ENCODE measurements at places on chromosomes 5 and 9. TPM values are rescaled to one million over a fixed set of nuclear protein-coding genes. Genes with fewer than 3 reads are reported as not detected.

The S1PR3 gene
- 29.4 TPM for total RNA-seq

The NEUROG1 gene
- not detected for total RNA-seq

The TPD52L3 gene
- not detected for total RNA-seq

The PCDHGB3 gene
- total RNA-seq, result 0.74 TPM

The CCL27 gene
- total RNA-seq, result 0.67 TPM

The RPL12 gene
- total RNA-seq, result 2,640 TPM

The PCDHA12 gene
- total RNA-seq, result 5.9 TPM

The WWC1 gene
- 6.3 TPM for total RNA-seq

DNA sequence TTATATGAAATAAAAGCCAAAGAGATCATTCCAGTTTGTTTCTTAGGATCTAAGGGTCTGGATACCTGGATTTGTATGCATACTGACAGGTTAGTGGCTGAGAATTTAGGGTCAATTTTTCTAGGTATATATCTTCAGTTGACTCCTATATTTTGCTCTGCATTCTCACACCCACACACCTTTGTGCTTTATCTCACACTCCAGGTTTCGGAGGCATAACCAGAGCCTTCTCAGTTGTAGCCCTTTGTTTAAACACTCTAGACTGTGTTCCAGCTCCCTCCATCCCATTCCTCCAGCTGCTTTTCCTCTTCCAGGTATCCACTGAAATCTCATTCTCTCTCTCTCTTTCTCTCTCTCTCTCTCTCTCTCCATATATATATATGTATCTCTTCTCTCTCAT is 10.6 kb upstream of the MOCS2 start:
- no peaks in the 10 kb centered on the region for H3K36me3 ChIP-seq
- DNase-seq, result no peak
- H3K4me3 ChIP-seq, result no peak overlapping the region
- no peaks in the 10 kb centered on the region for H3K27me3 ChIP-seq
- H3K4me1 ChIP-seq, result no peaks in the 10 kb centered on the region

DNA sequence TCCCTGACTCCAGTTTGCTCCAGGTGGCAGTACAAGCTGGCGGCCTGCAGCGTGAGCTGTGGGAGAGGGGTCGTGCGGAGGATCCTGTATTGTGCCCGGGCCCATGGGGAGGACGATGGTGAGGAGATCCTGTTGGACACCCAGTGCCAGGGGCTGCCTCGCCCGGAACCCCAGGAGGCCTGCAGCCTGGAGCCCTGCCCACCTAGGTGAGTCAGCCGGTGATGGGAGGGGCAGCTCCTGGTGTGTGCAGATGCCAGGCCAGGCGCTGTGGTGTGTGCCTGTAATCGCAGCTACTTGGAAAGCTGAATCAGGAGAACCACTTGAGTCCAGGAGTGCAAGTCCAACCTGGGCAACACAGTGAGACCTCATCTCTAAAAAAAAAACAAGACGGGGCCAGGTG is 10.0 kb upstream of the CACFD1 start:
- no peak overlapping the region for H3K27ac ChIP-seq
- no peak overlapping the region for H3K4me3 ChIP-seq
- H3K27me3 ChIP-seq, result no peaks in the 10 kb centered on the region
- no peaks in the 10 kb centered on the region for H3K4me1 ChIP-seq
- no peaks in the 10 kb centered on the region for H3K36me3 ChIP-seq

DNA sequence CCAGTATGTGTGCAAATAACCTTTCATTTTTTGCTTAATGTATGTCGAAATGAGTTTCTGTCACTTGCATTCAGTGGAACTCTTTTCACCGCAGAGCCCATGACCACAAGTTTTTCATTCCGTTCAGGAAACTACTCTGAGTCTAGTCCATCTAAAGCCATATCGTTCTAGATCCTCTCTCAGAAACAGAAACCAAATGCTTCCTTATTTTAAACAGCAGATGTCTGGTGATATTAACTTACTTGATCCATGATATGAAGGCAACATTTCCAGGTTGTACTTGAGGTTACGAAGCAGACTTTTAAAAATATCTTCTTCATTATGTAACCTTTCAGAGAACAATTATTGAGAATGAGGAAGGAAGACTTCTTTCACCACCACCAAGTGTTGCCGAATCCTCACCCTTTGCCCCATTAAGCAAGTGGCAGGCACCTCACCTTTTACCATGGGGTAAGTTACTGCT is 72.4 kb upstream of the GNAQ start:
- peaks cover 7% of the 10 kb centered on the region for H3K4me1 ChIP-seq
- no peak overlapping the region for H3K27ac ChIP-seq
- no peaks in the 10 kb centered on the region for H3K27me3 ChIP-seq
- no peaks in the 10 kb centered on the region for H3K36me3 ChIP-seq

DNA sequence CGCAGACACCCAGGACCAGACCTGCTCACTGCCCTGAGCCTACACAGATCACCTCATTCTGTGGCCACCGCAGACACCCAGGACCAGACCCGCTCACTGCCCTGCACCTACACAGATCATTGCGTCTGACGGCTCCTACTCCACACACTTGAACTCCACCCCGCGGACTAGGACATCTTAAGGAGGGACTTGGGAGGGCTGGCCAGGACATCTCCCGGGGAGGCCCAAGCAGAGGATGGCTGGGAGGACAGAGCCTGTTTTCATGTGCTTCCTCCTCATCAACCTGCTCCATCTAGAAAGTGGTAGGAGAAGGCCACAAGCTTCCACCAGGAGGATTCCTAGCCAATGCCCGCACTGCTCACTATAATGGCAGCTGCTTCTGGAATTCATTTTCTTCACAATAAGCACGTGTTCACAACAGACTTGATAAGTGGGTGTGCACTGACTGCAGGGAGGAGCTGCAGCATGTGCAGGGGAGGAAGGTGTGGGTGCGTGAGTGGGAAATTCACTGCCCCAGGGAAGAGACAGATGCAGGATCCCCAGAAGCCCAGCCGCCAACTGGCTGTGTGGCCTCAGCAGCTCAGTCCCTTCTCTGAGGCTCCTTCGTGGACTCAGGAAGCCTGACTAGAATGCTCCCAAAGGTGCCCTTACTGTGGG is 64.8 kb downstream of the AK8 start:
- no peak for DNase-seq
- H3K27me3 ChIP-seq, result no peaks in the 10 kb centered on the region
- H3K36me3 ChIP-seq, result no peaks in the 10 kb centered on the region
- H3K4me1 ChIP-seq, result no peaks in the 10 kb centered on the region
- no peak overlapping the region for H3K4me3 ChIP-seq
- no peak overlapping the region for H3K27ac ChIP-seq

GRCh38 chr9:125049212-125050049 is 93.9 kb downstream of the SCAI start:
- H3K4me1 ChIP-seq, result peaks cover 7% of the 10 kb centered on the region
- H3K4me3 ChIP-seq, result no peak overlapping the region
- H3K27me3 ChIP-seq, result no peaks in the 10 kb centered on the region

GRCh38 chr9:107144475-107144874 is 138.6 kb upstream of the RAD23B start:
- no peak overlapping the region for H3K27ac ChIP-seq
- H3K4me1 ChIP-seq, result peaks cover 9% of the 10 kb centered on the region
- no peak for DNase-seq
- no peaks in the 10 kb centered on the region for H3K36me3 ChIP-seq
- no peak overlapping the region for H3K4me3 ChIP-seq
- no peaks in the 10 kb centered on the region for H3K27me3 ChIP-seq

DNA sequence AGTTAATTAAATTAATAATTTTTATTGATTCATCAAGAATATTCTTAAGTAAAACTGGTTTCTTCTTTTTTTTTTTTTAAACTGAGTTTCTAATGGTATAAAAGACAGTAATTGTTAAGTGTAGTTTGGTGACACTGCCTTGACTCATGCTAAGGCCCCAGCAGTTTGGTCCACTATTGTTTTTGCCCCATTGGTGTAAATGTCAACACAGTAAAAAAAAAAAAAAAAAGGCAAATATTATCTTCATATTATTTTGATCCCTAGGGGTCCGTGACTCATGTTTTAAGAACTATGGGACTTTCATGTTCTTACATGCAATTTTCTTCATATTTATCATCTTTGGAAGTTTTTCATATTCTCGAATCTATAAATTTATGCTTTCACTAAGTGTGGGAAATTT is 29.2 kb upstream of the JAK2 start:
- H3K27ac ChIP-seq, result no peak overlapping the region
- no peaks in the 10 kb centered on the region for H3K27me3 ChIP-seq
- H3K4me3 ChIP-seq, result no peak overlapping the region
- no peaks in the 10 kb centered on the region for H3K36me3 ChIP-seq
- DNase-seq, result no peak

- H3K27ac ChIP-seq, result no peak overlapping the region
- peak; percentile 94 for DNase-seq
- H3K4me1 ChIP-seq, result peaks cover 43% of the 10 kb centered on the region
Measured at GRCh38 chr5:174720612-174721529, 3.5 kb upstream of the MSX2 start.

DNA sequence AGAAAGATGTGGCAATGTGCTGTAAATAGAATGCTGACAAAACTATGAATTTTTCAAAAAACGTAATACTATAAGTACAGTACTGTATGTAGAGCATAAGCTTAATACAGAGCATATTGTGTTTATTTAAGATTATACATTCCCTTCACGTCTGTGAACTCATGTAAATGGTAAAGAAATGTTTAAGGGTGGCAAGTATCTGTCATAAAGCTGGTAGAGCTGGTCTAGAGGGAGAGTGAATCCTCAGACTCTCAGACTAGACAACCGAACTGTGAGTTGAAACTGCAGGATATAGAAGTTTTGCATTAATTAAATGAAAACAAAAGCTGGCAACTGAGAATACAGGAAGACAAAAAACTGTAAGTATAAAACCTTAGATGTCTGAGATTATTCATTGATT is 87.3 kb upstream of the ANXA1 start:
- H3K27ac ChIP-seq, result no peak overlapping the region
- no peaks in the 10 kb centered on the region for H3K4me1 ChIP-seq
- H3K36me3 ChIP-seq, result no peaks in the 10 kb centered on the region
- no peak overlapping the region for H3K4me3 ChIP-seq
- H3K27me3 ChIP-seq, result no peaks in the 10 kb centered on the region
- no peak for DNase-seq

DNA sequence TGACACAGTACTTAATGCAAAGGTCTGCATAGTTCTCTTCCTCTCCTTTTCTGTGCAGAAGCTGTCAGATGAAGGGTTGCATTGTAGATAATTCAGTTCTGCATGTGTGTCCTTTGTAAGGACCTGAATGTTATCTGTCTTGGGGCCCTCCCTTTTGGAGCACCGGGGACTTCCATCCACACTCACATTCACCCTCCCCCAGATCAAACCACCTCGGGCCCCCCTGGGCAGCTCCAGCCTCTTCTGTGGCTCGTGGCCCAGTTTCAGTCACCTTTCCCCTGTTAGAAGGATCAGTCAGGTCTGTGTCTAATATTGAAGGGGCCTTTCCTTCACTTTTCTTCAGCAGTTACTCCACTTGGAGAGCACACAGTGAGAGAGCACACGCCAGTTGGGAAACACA is 11.0 kb downstream of the DMRT1 start:
- no peak overlapping the region for H3K27ac ChIP-seq
- H3K36me3 ChIP-seq, result no peaks in the 10 kb centered on the region
- no peak overlapping the region for H3K4me3 ChIP-seq
- peaks cover 52% of the 10 kb centered on the region for H3K27me3 ChIP-seq
- no peak for DNase-seq

- no peak overlapping the region for H3K4me3 ChIP-seq
- no peak for DNase-seq
- H3K27ac ChIP-seq, result no peak overlapping the region
- peaks cover 15% of the 10 kb centered on the region for H3K4me1 ChIP-seq
Measured at GRCh38 chr5:3604501-3604900, 8.9 kb downstream of the IRX1 start.

DNA sequence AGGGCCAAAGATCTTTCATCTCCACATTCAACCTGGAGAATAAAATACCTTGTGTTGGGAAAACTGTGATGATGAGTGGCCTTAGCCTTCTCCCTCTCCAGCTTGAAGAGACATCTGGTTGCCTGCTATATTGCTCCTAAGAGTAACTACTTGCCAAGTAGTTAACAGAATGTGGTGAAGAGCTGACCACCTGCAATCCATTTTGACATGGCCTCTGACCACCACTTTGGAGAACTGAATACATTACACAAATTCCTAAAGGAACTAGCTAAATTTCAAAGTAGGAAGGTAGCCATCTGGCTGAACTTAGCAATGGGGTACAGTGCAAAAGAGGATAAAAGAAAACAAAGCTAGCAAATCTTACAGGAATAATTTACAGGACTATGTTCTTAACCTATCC is 7.2 kb downstream of the TBCA start:
- H3K27me3 ChIP-seq, result no peaks in the 10 kb centered on the region
- no peak for DNase-seq
- no peak overlapping the region for H3K4me3 ChIP-seq
- peaks cover 16% of the 10 kb centered on the region for H3K4me1 ChIP-seq
- no peak overlapping the region for H3K27ac ChIP-seq
- no peaks in the 10 kb centered on the region for H3K36me3 ChIP-seq

- peaks cover 53% of the 10 kb centered on the region for H3K4me1 ChIP-seq
- no peaks in the 10 kb centered on the region for H3K36me3 ChIP-seq
- DNase-seq, result no peak
- H3K27ac ChIP-seq, result no peak overlapping the region
- H3K27me3 ChIP-seq, result no peaks in the 10 kb centered on the region
Measured at GRCh38 chr5:16854351-16854750, 81.7 kb downstream of the MYO10 start.

DNA sequence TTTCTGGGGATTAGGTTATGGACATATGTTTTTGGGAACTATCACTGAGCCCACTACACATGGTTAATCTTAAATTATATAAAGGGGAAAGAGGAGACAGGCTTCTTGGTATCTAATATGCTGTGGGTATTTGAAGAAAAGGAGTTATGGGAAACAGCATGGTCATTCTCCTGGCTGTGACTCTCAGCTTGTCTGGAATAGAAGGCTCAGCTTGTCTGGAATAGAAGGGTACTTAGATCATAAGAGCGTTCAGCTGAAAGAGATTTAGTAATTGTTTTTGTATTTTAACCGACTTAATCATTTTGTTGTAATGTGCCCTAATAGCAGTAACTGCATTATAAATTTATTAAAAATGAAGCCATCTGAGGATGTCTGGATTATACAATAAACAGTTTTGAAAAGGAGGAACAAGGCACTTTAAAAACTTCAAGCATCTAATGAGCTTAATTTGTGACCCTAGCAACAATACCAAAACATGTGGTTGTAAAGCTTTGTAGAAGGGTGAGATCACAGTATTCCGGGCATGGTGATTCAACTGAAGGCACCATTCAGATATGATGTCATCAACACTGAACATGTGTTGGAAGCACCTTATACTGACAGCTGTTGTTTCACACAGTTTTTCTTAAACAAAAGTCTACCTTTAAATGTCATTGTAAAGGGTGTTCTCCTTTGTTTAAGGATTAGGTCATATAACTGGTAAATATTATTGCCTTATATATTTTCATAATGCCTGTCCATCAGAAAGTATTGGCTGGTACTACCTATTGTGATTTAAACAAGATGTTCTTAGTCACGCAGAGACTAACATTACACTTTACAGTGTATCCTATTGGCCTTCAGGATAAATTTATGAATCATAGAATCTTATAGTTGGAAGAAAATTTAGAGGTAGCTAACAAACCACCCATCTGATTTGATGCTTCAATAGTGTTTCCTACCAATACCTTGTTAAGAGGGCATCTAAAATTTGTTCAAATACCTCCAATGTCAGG is 2174.1 kb upstream of the WWC1 start:
- H3K27ac ChIP-seq, result no peak overlapping the region
- no peak for DNase-seq
- no peaks in the 10 kb centered on the region for H3K36me3 ChIP-seq
- peaks cover 4% of the 10 kb centered on the region for H3K4me1 ChIP-seq

GRCh38 chr9:28961623-28962022 is 1388.3 kb upstream of the C9orf72 start:
- no peak overlapping the region for H3K4me3 ChIP-seq
- H3K27ac ChIP-seq, result no peak overlapping the region
- no peak for DNase-seq
- no peaks in the 10 kb centered on the region for H3K27me3 ChIP-seq

- H3K4me3 ChIP-seq, result no peak overlapping the region
- H3K27ac ChIP-seq, result no peak overlapping the region
- H3K36me3 ChIP-seq, result no peaks in the 10 kb centered on the region
- DNase-seq, result no peak
- no peaks in the 10 kb centered on the region for H3K4me1 ChIP-seq
Measured at GRCh38 chr9:26779062-26779461, 113.5 kb downstream of the CAAP1 start.

Data from neural progenitor cell (in vitro differentiated cells).